ENCODE measurements at places on chromosomes 3 and 15. TPM values are rescaled to one million over a fixed set of nuclear protein-coding genes. Genes with fewer than 3 reads are reported as not detected.

DPPA4 gene
- polyA plus RNA-seq: not detected

KBTBD12 gene
- not detected for polyA plus RNA-seq

DNAH12 gene
- polyA plus RNA-seq: not detected

HYAL1 gene
- polyA plus RNA-seq: 0.14 TPM

TEX264 gene
- 100 TPM for polyA plus RNA-seq

CTXN2 gene
- not detected for polyA plus RNA-seq

LSAMP gene
- polyA plus RNA-seq: 0.94 TPM

IGDCC3 gene
- polyA plus RNA-seq: not detected

THRB gene
- 0.38 TPM for polyA plus RNA-seq

SI gene
- polyA plus RNA-seq: not detected

POPDC2 gene
- polyA plus RNA-seq: 2.2 TPM

HCLS1 gene
- polyA plus RNA-seq: 468 TPM

PROS1 gene
- polyA plus RNA-seq: 0.26 TPM

PYGO1 gene
- not detected for polyA plus RNA-seq

SLC22A14 gene
- not detected for polyA plus RNA-seq

UROC1 gene
- not detected for polyA plus RNA-seq

GPR27 gene
- polyA plus RNA-seq: 0.11 TPM

DAPK2 gene
- polyA plus RNA-seq: 7.7 TPM

FANCD2OS gene
- polyA plus RNA-seq: not detected

SNTN gene
- polyA plus RNA-seq: not detected

NRROS gene
- polyA plus RNA-seq: 18.9 TPM

CIDEC gene
- polyA plus RNA-seq: 0.80 TPM

FAM43A gene
- 33.1 TPM for polyA plus RNA-seq

SUSD5 gene
- polyA plus RNA-seq: not detected

ILDR1 gene
- 4.0 TPM for polyA plus RNA-seq

CCDC39 gene
- polyA plus RNA-seq: not detected

CHL1 gene
- polyA plus RNA-seq: 4.1 TPM

FSD2 gene
- polyA plus RNA-seq: 0.09 TPM

IL16 gene
- polyA plus RNA-seq: 301 TPM

INSYN1 gene
- polyA plus RNA-seq: not detected

ATP10A gene
- polyA plus RNA-seq: 0.48 TPM

C3orf52 gene
- polyA plus RNA-seq: 0.50 TPM

TTLL13 gene
- polyA plus RNA-seq: 0.08 TPM

EPB42 gene
- not detected for polyA plus RNA-seq

GOLGA6L7 gene
- polyA plus RNA-seq: not detected

PAK6 gene
- polyA plus RNA-seq: not detected

FRMD5 gene
- polyA plus RNA-seq: 0.30 TPM

ITIH4 gene
- not detected for polyA plus RNA-seq

TGM4 gene
- polyA plus RNA-seq: 0.06 TPM

KBTBD13 gene
- polyA plus RNA-seq: not detected

RNF123 gene
- polyA plus RNA-seq: 19.7 TPM

TMEM266 gene
- polyA plus RNA-seq: 0.20 TPM

ZNF774 gene
- polyA plus RNA-seq: 0.04 TPM

ANO10 gene
- 5.8 TPM for polyA plus RNA-seq

BCHE gene
- polyA plus RNA-seq: not detected

ZNF660 gene
- polyA plus RNA-seq: not detected

C3orf33 gene
- 2.1 TPM for polyA plus RNA-seq

SERPINI1 gene
- 19.1 TPM for polyA plus RNA-seq

FYCO1 gene
- 3.3 TPM for polyA plus RNA-seq

FOXB1 gene
- polyA plus RNA-seq: not detected

VIPR1 gene
- 3.1 TPM for polyA plus RNA-seq

GUCA1C gene
- not detected for polyA plus RNA-seq

GREM1 gene
- polyA plus RNA-seq: not detected

KLHL40 gene
- polyA plus RNA-seq: not detected

SAMD7 gene
- polyA plus RNA-seq: not detected
